ENCODE measurements at places on chromosomes 5 and 9. TPM values are rescaled to one million over a fixed set of nuclear protein-coding genes. Genes with fewer than 3 reads are reported as not detected.

DNA sequence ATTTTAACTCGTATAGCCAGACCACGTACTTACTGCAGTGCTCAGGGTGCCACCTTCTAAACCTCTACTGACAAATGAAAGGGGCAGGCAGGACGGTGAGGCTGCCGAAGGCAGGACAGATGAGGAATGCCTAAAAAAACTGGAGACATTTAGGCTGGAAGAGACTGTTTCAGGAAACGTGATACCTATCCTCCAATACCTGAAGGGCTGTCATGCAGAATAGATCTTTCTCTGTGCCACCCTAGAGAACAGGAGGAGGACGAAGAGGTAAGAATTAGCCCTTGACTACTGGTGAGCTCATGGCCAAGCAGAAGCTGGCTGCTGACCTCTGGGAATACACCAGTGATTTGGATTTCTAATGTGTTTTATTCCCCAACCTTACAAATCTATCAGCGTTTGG, 139.4 kb downstream of the EFNA5 start:
- no peak for DNase-seq

The C9orf152 gene
- not detected for total RNA-seq

GRCh38 chr5:146283344-146283761, 55.3 kb upstream of the POU4F3 start:
- no peak for DNase-seq

GRCh38 chr9:20333991-20334390, 288.3 kb downstream of the MLLT3 start:
- DNase-seq: no peak

The PCDHGA6 gene
- total RNA-seq: 6.0 TPM

DNA sequence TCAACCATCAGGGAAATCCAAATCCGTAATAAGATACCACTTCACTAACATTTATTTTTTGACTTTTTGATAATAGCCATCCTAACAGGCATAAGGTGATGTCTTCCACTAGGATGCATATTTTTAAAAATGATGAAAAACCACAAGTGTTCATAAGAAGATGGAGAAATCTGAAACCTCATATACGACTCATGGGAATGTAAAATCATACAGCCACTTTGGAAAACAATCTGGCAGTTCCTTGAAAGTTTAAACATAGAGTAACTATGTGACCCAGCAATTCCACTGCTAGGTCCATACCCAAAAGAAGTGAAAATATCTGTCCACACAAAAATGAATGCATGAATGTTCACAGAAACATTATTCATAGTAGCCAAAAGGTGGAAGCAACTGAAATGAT, 431.0 kb downstream of the ENC1 start:
- no peak for DNase-seq

GRCh38 chr5:111262815-111263214, 38.6 kb downstream of the CAMK4 start:
- no peak for DNase-seq

DNA sequence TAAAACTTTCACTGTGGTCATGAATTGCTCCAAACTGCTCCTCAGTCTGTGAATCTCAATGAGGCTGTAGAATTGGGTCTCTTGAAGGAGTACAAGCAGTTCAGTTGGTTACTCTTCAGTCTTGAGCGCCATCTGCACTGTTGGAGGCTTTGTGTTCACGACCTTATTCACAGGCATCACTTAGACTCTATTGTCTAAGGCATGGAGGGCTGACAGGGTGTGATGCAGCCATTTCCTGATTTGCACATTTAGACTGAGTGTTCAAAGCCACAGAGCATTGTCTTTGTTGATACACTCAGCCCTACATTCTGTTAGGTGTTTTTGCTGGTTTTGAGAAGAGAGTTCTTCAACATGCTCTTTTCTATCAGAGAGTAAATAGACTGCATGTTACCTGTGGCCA, 355.9 kb upstream of the RIOK2 start:
- DNase-seq: no peak

- peak; percentile 91 for DNase-seq
These were observed 8.1 kb downstream of the SLC12A7 start for GRCh38 chr5:1103505-1104326.

DNA sequence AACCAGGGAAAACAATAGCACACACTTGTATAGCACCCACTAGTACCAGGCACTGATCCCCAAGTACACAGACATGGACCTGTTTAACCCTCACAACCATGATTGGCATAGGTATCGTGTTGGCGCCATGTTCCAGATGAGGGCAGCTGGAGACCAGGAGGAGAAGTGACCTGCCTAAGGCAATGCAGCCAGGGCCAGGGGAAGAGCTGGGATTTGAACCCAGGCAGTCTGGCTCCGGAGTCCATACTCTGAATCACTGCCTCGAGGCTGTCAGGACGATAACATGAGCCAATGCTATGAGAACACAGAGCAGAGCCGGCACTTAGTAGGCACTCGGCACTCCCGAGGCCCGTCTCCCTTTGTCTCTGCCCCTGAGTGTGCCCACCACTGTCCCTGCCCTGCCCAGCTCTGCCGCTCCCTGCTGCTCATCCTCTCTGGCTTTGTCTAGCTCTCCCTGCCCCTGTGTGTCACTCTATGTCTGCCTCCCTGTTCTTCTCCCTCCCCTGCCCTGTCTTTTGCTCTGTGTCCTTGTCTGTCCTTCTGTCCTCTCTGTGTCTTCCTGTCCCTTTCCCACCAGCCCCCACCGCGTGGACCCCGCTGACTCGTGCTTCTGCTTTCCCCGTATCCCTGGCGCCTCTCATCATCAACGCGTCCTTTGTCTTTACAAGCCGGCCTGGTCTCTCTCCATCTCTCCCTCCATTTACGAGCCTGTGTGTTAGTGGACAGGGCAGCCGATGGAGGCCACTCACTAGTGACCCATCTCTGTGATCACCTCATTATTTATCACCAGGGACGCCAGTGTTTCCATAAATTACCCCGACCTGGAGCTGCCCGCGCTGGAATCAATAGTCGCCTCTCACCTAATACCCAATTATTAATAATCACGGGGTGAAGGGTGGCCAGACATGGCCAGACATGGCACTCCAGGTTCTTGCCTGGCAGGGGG, 99.4 kb upstream of the MVB12B start:
- no peak for DNase-seq

DNA sequence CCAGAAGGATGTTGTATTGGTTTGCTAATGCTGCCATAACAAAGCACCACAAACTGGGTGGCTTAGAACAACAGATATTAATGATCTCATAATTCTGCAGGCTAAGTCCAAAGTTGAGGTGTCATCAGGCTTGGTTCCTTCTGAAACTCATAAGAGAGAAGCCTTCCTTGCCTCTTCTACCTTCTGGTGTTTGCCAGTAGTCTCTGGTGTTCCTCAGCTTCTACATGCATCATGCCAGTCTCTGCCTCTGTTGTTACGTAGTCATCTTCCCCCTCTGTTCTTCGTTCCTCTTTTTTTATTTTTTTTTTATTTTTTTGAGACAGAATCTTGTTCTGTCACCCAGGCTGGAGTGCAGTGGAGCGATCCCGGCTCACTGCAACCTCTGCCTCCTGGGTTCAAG, 61.8 kb downstream of the LRRC70 start:
- DNase-seq: no peak

The ARID3C gene
- not detected for total RNA-seq

- DNase-seq: no peak
These were observed 16.3 kb downstream of the IL5 start for GRCh38 chr5:132526974-132527564.

- no peak for DNase-seq
These were observed 2.9 kb downstream of the DHX29 start for GRCh38 chr5:55304584-55304983.

The CDKN2B-AS1 gene
- not detected for total RNA-seq

DNA sequence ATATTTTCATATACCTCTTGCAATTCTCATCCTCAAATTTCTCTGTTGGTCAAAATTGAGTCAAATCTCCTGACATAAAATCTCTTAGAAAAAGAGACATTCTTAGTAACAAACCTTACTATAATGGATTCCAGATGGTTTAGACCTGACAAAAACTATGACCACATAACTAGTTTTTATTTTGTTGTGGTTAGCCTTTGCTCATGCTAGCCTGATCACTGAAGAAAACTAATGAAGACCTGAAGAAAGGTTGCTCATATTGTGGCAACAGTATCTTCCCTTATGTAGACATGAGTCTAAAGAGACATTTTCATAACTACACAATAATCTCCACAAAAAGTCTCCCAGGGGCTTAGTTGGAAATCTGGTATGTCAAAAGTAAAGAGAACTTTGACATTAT, 274.1 kb upstream of the TMEM161B start:
- no peak for DNase-seq

DNA sequence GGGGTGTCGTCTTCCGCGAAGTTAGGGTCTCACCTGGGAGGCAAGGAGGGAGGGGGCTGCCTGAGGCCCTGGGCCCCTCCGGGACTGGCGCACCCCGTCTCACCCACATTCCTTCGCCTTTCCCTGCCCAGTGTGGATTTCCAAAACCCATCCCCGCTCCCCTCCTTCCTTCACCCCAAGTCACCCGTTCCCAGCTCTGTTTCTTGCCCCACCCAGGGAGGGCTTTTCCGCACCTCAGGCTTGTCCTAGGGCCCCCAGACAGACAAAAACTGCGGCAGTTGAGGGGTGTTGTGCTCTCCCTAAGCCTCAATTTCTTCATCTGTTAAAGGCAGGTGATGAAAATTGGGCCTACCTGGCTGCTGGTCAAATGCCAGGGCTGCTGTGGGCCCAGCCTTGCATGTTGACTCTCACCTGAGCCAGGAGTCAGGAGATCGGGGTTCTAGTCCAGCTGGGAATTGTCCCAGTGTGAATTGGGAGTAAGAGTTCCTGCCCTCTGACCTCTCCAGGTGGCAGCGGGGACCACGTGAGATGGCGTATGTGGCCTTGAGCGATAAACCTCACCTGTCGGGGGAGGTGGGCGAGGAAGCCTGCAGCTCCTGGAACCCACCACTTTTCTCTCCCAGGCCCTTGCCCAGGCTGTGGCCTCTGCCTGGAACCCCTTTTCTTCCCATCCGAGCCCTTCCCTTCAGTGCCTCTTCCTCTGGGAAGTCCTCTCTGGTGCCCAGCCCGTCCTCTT, 143.4 kb upstream of the IER5L start:
- DNase-seq: no peak

The STING1 gene
- total RNA-seq: 47.2 TPM

GRCh38 chr5:6557807-6558575, 74.9 kb downstream of the NSUN2 start:
- no peak for DNase-seq

- DNase-seq: no peak
These were observed 252.3 kb upstream of the ADRA1B start for GRCh38 chr5:159663986-159664385.

The PHF24 gene
- total RNA-seq: 0.22 TPM

DNA sequence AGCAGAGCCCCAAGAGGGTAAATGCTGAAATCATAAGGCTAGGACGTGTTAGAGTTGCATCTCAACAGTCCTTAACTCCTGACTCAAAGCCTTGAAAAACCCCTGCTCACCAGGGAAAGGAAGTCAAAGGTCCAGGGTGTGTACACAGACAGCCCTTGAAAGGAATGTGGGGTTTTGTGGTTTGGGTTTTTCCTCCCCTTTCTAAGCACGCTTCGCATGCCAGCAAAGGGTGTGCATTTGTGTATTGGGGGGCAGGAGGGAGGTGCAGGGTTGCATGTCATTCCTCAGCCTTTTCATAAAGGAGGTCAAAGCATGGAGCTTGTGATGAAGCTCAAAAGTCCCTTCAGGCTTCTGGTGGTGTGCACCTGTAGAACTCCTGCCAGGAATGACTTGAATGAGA, 17.3 kb upstream of the XPA start:
- no peak for DNase-seq

DNA sequence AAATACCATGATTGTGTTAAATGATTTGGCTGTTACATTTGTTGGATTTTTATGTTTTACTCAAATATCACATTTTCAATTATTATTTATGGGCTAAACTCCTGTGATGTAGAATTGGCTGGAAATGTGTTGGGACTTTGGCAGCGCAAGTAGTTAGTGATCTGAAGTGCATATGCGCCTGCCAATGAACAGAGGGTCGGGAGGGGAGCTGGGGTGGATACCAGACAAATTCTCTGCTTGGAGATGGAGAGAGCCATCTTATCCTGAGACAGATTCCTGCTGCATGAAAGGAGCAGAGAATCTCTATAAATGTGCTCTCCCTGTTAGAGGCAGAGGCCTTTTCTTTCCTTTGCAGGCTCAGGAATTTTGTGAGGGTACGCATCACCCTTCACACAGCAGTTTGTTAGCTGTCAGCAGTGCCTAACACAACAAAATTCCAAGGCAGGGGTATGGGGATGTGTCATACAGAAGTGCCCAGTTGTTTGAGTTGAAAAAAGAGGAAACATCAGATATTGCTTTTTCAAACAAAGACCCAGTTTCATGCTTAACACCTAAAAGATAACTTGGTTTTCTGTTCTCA, 489.1 kb downstream of the CSNK1G3 start:
- DNase-seq: no peak

The S1PR3 gene
- 27.5 TPM for total RNA-seq

The LRRC26 gene
- not detected for total RNA-seq
